Activated B cell treated with CpG ODN at 0.5 μM for 24 hours (primary cell): ENCODE measurements at places on chromosomes 5 and 9. TPM values are rescaled to one million over a fixed set of nuclear protein-coding genes. Genes with fewer than 3 reads are reported as not detected.

FGF1 gene
- total RNA-seq: not detected in 2 replicates

PCDHGA6 gene
- 1.8 and 2.3 TPM in 2 replicates for total RNA-seq

FOXD4L4 gene
- total RNA-seq: 0.29 and 0.39 TPM in 2 replicates

PCDHB10 gene
- total RNA-seq: 0.07 TPM in 1 of 2 replicates, not detected in the other

- no peak for DNase-seq
- peaks cover 6% of the 10 kb centered on the region for H3K4me1 ChIP-seq
- H3K27ac ChIP-seq: no peak overlapping the region
- no peaks in the 10 kb centered on the region for H3K36me3 ChIP-seq
- H3K27me3 ChIP-seq: peaks cover 7% of the 10 kb centered on the region
Observed at GRCh38 chr9:89686126-89686525, 81.3 kb downstream of the GADD45G start.

GRCh38 chr9:137227054-137227852, at the start of gene RNF224:
Gene RNF224 (plus strand): TSS chr9:137227502. CDS start chr9:137228336, 834 bp downstream.
- no peaks in the 10 kb centered on the region for H3K36me3 ChIP-seq
- H3K4me1 ChIP-seq: peaks cover 18% of the 10 kb centered on the region
- peak within 1 kb of the TSS; percentile 35 for H3K27ac ChIP-seq
- peaks cover 2% of the 10 kb centered on the region for H3K27me3 ChIP-seq

DNA sequence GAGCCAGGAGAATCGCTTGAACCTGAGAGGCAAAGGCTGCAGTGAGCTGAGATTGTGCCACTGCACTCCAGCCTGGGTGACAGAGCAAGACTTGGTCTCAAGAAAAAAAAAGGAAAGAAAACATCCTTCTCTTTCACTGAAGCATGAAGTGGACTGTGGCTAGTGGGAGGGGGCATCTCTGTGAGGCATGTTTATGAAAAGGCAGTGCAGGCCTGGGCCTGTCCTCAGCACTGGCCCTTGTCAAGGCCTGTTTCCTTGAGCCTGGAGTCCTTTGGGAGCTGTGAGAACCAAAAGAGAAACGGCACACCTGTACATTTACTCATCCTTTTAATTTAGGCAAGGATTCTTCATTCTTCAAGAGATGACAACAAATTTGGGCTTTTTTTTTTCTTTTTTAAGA, 18.3 kb upstream of the FUBP3 start:
- no peak overlapping the region for H3K27ac ChIP-seq
- H3K27me3 ChIP-seq: peaks cover 20% of the 10 kb centered on the region
- no peak overlapping the region for H3K4me3 ChIP-seq
- no peaks in the 10 kb centered on the region for H3K36me3 ChIP-seq
- no peak for DNase-seq

DNA sequence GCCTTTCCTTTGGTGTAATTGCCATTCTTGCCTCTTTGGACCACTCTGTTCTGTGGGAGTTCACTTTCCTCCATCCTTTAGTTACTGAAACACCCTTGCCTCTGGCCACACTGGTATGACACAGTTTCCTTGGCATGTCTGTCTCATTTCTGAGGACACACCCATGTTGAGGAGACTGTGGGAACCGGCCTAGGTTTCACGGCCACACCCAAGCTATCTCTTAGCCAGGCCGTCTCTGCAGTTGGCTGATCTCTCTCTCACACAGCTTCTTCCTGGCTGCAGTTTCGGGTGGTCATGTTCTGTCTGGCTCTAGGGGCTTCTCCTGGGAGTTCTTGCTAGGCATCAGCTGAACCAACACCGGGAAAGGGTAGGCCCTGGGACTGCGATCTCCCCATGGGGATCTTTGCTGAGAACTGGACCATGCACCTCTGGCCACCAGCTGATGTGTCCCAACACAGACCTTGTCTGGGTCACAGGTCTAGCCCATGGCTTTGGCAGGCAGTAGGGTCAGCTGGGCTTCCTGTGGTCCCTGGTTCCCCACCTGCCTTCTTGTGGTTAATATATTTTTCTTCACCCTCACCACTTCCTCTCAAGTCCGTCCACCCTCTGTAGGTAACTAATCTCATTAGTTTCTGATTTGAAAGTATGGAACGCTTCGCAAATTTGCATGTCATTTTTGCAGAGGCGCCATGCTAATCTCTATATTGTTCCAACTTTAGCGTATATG, 24.9 kb downstream of the ARHGEF37 start:
- peaks cover 22% of the 10 kb centered on the region for H3K4me1 ChIP-seq
- H3K27me3 ChIP-seq: no peaks in the 10 kb centered on the region
- H3K4me3 ChIP-seq: peak overlapping the region; percentile 59

DNA sequence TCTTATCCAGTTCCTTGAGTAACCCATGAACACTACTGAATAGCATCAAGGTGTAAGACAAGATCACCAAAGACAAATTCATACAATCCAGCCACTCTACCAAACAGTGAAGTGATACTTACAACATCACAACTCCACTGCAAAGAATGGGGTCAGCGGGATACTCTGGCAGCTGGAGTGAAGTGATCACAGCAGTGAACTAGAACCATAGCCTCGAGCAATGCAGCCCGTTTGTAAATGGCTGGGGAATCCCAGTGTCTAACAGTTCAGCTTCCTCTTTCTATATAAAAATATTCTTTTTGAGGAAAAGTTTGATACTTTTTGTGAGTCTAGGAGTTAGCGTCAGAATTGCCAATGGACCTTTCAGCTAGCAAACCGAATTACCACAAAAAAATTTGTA, 515.2 kb downstream of the ZNF608 start:
- H3K4me3 ChIP-seq: no peak overlapping the region
- H3K4me1 ChIP-seq: peaks cover 29% of the 10 kb centered on the region
- no peaks in the 10 kb centered on the region for H3K27me3 ChIP-seq
- no peak for DNase-seq

DNA sequence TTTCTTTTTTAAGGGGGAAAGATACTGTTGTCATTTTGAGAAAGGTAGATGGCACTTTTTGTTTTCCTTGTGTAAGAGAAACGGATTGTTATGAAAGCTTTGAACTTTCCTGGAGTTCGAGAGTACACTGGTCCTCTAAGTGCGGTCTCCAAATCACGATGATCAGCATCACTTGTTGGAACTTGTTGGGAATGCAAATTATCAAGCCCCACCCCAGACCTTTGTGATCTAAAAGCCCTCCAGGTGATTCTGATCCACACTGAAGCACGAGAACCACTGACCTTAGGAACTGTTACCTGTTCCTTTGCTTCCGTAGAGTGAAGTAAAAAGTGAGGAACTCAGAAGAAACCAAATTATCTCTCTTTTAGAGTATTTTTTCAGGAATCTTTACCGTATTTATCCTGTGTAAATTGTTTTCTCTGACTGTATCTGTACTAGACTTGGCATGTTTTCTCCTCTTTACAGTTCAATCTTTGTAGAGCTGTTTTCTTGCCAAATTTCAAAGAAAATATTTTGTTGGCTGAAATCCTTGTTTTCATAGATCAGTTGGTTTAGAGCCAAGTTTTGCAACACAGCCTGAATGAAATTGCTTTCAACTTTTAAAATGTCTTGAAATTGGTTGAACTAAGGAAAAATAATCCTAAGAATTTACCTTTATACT, 4.0 kb downstream of the MAT2B start:
- DNase-seq: no peak
- peak overlapping the region; percentile 66 for H3K4me3 ChIP-seq
- peaks cover 74% of the 10 kb centered on the region for H3K4me1 ChIP-seq
- H3K27ac ChIP-seq: peak overlapping the region; percentile 81
- H3K36me3 ChIP-seq: peaks cover 58% of the 10 kb centered on the region
